ENCODE measurements at places on chromosomes 16 and 17.

GRCh38 chr17:51035431-51035830 is 85.2 kb downstream of the SPAG9 start:
- DNase-seq, result no peak

DNA sequence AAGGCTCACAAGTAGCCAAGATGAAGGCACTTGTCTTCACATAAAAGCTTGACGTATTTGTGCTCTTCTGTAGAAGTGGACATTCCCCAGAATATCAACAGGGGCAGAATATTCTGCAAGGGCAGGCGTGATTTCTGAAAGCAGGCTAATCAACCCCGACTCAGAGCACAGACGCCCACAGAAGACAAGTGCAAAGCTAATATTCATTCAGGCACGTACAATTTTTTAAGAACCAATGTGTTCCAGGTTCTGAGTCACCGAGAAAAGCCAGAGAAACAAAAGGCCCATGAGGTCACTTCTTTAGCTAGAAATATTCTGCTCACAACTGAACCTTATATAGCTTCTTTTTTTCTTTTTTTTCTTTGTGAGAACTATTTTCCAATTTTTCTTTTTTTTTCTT is 121.6 kb downstream of the DNAH9 start:
- no peak for DNase-seq

- no peak for DNase-seq
Measured at GRCh38 chr16:30697264-30698138, 1.5 kb upstream of the SRCAP start.

DNA sequence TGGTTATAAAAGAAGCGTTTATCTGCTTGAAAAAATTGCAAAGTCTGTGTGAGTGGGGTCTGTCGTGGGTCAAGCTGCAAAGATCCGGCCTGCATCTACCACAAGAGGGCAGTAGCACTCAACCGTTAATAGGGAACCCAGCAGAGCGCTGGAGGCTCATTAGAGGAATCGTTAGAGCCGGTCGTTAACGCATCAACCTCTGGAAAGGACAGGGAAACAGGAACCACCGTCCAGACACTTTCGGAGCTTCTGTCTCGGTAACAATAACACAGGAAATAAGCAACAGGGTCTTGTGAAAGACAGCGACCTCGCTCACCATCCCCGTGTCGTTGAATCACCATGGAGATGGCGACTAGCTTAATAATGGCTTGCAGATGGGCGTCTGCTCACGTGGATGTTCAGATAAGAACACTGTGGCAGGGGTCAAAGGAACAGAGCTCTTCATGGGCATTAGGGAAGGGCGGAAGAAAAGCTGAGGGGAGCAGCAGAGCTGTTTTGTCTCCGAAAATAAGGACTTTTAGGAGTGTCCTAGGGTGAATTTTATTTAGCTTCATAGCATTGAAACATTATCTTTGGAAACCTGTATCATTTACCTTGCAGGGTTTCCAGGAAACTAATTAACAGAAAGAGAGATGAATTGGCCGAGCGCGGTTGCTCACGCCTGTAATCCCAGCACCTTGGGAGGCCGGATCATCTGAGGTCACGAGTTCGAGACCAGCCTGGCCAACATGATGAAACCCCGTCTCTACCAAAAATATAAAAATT is 11.9 kb upstream of the NSRP1 start:
- DNase-seq, result peak; percentile 36

GRCh38 chr17:50920891-50921586 is 54.9 kb upstream of the TOB1 start:
- DNase-seq, result no peak
